ENCODE measurements at places on chromosomes 11 and 22.

DNA sequence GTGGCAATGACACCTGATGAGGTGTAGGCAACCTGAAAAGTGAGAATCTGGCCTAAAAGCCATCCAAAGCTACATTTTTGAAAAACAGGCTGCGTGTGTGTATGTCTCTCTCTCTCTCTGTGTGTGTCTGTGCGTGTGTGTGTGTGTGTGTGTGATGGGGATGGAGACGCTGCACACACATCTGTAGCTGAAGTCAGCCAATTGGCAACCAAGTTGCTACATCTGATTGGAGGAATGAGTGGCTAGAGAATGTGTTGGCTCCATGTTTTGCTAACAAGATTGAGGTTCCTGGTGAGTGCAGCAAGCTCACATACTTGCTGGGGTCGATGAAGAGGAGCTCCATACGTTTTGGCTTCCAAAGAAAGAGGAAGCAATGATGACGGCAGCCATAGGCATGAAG lies 311.4 kb upstream of the NCAM1 start:
- no peaks in the 10 kb centered on the region for H3K27me3 ChIP-seq
- H3K4me1 ChIP-seq: 0 out of 2 replicates have a peak, but pooled peaks cover 2% of the 10 kb centered on the region
- H3K36me3 ChIP-seq: no peaks in the 10 kb centered on the region

GRCh38 chr11:69635195-69635594 lies 5.8 kb upstream of the CCND1 start:
- DNase-seq: no peak
- no peaks in the 10 kb centered on the region for H3K27me3 ChIP-seq
- peaks cover 4% of the 10 kb centered on the region for H3K4me1 ChIP-seq
- no peak overlapping the region for H3K4me3 ChIP-seq
- no peak overlapping the region for H3K27ac ChIP-seq
- H3K36me3 ChIP-seq: no peaks in the 10 kb centered on the region

DNA sequence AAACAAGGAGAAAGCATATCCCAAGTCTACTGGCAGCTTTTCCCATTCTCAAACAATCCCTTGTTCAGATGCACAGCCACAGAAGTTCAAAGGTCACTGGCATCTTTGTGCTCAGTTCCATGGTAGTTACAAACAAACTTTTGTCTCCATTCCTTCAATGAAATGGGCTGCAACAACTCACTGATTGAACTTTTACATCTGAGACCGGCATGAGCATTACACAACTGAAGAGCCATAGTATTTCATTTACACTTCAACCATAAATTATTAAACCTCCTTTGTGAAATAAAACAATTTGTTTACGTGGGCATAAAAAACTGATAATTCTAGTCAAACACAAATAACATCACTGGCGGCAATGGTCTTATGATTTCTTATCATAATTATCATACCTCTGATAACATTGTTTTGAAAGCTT lies 67.8 kb upstream of the ARHGAP32 start:
- no peak for DNase-seq
- no peaks in the 10 kb centered on the region for H3K27me3 ChIP-seq
- H3K4me3 ChIP-seq: no peak overlapping the region
- H3K4me1 ChIP-seq: no peaks in the 10 kb centered on the region

- no peak overlapping the region for H3K4me3 ChIP-seq
- H3K4me1 ChIP-seq: no peaks in the 10 kb centered on the region
- no peaks in the 10 kb centered on the region for H3K27me3 ChIP-seq
- no peak for DNase-seq
- H3K27ac ChIP-seq: no peak overlapping the region
- H3K36me3 ChIP-seq: no peaks in the 10 kb centered on the region
Observed at GRCh38 chr11:47358731-47359051, 6.2 kb upstream of the MYBPC3 start.

- no peak overlapping the region for H3K4me3 ChIP-seq
- DNase-seq: no peak
- H3K36me3 ChIP-seq: no peaks in the 10 kb centered on the region
- H3K27ac ChIP-seq: no peak overlapping the region
- H3K27me3 ChIP-seq: no peaks in the 10 kb centered on the region
- H3K4me1 ChIP-seq: no peaks in the 10 kb centered on the region
Observed at GRCh38 chr11:127059286-127059685, 58.7 kb upstream of the KIRREL3 start.

GRCh38 chr11:10327254-10327653 lies 22.4 kb downstream of the ADM start:
- H3K4me1 ChIP-seq: peaks cover 1% of the 10 kb centered on the region
- no peak overlapping the region for H3K27ac ChIP-seq
- H3K4me3 ChIP-seq: no peak overlapping the region
- no peaks in the 10 kb centered on the region for H3K36me3 ChIP-seq

DNA sequence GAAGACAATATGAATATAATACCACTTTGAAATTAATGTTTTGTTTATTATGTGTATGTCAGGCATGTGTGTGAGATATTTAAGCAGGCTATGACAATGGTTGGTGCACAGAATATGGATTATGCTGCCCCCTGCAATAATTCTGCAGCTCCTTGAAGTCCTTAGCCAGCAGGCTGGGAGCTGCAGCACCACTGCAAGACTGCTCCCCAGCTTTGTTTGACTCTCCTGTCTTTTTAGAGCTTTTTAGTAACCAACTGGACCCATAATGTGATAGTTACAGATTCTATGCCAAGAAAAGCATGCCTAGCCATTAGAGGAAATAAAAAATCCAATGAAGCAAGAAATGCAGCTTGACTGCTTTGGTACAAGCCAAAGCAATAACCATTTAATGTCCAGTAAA lies 535.1 kb downstream of the TMEM135 start:
- H3K4me1 ChIP-seq: no peaks in the 10 kb centered on the region
- DNase-seq: no peak
- no peaks in the 10 kb centered on the region for H3K36me3 ChIP-seq
- no peak overlapping the region for H3K4me3 ChIP-seq

DNA sequence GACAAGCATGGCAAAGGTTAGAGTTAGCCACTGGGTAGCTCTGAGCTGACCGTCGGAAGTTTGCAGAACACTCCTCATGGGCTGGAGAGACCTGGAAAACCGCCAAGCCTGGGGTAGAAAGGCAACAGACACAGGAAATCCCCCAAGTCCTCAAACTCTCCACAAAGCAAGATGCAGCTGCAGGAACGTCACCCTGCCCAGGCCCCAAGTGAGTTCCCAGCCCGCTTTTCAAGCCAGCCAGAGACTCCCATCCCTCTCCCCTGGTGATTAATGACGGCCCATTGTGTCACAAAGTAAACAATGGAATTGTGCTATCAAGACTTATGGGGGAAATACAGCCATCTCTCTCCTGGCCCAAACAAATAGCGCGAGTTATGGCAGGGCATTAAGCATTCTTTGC lies 633.0 kb downstream of the TBC1D22A start:
- no peak overlapping the region for H3K4me3 ChIP-seq
- H3K36me3 ChIP-seq: no peaks in the 10 kb centered on the region

GRCh38 chr11:61775606-61776554 lies 16.5 kb downstream of the TMEM258 start:
- no peaks in the 10 kb centered on the region for H3K27me3 ChIP-seq
- no peak overlapping the region for H3K27ac ChIP-seq

- no peaks in the 10 kb centered on the region for H3K36me3 ChIP-seq
- no peak overlapping the region for H3K4me3 ChIP-seq
- H3K27ac ChIP-seq: no peak overlapping the region
- H3K27me3 ChIP-seq: no peaks in the 10 kb centered on the region
- no peaks in the 10 kb centered on the region for H3K4me1 ChIP-seq
Observed at GRCh38 chr22:47129902-47130635, 367.6 kb downstream of the TBC1D22A start.

- no peaks in the 10 kb centered on the region for H3K4me1 ChIP-seq
- H3K36me3 ChIP-seq: no peaks in the 10 kb centered on the region
- H3K27me3 ChIP-seq: no peaks in the 10 kb centered on the region
- no peak overlapping the region for H3K27ac ChIP-seq
- no peak overlapping the region for H3K4me3 ChIP-seq
Observed at GRCh38 chr11:119919656-119920055, 190.7 kb upstream of the NECTIN1 start.

GRCh38 chr11:84780689-84781293 lies 846.4 kb downstream of the DLG2 start:
- no peaks in the 10 kb centered on the region for H3K4me1 ChIP-seq
- no peak for DNase-seq
- H3K36me3 ChIP-seq: no peaks in the 10 kb centered on the region
- no peaks in the 10 kb centered on the region for H3K27me3 ChIP-seq
- no peak overlapping the region for H3K4me3 ChIP-seq

DNA sequence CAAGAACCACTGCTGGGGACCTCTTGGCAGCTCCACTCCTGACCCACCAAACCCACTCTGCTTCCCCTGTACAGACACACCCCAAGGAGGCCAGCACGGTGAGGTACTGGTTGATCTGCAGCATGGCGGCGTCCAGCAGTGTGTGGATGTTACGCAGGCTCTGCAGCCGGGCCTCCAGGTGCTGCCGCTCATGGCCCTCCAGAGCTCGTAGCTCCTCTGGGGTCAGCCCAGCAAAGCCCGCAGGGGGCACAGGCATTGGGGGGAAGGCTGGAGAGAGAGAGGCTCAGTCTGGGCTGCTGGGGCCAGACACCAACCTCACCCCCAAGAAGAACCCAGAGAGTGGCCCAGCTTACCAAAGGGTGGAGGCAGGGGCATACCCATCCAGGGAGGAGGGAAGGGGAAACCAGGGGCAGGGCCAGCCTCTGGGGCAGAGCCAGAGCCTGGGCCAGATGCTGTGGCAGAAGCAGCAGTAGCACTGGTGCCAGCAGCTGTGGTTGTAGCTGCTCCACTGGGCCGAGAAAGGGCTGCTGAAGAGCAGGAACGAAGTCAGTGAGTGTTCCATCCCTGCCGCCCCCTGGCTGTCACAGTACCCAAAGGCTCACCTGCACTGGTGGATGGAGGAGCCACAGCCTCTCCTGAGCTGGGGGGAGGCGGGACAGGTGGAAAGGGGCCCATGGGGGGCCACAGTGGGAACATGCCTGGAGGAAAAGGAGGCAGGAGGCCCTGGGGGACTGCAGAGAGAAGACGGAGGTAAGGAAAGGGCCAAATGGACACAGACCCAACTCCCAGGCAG lies 4.5 kb downstream of the SYVN1 start:
- H3K4me1 ChIP-seq: peaks cover 2% of the 10 kb centered on the region
- no peak overlapping the region for H3K27ac ChIP-seq
- H3K27me3 ChIP-seq: no peaks in the 10 kb centered on the region
- no peak for DNase-seq
- H3K36me3 ChIP-seq: peaks cover 47% of the 10 kb centered on the region
- H3K4me3 ChIP-seq: no peak overlapping the region

DNA sequence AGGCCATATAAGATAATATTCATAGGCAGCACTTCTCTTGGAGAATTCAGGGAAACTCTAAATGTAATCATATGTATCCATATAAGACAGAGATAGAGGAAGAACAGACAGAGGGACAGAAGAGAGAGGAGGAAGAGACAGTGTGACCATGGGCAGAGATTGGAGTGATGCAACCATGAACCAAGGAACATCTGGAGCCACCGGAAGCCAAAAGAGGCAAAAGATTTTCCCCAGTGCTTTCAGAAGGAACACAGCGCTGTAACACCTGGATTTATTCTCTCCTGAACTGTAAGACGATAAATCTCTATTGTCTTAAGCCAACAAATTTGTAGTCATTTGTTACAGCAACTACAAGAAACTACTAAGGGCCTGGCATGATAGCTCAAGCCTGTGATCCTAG lies 57.7 kb downstream of the GAB2 start:
- DNase-seq: no peak
- no peak overlapping the region for H3K27ac ChIP-seq
- no peaks in the 10 kb centered on the region for H3K4me1 ChIP-seq

DNA sequence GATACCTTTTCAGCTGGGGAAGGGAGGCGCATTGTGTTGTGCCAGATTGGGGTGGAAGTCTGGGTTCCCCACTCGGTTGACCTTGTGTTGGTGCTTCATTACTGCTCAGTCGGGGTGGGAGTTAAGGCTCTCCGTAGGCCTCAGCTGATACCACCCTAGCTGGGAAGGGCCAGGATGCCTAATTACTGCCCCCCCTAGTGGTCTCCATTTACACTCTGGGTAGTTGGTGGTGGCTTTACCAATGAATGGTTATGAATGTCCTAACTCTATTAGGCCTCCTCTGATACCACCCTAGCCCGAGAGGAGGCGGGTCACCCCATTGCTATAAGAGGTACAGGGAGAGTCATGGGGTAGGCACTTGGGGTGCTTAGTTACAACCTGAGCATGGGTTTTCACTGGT lies 27.5 kb upstream of the HIKESHI start:
- no peaks in the 10 kb centered on the region for H3K27me3 ChIP-seq
- H3K4me3 ChIP-seq: no peak overlapping the region
- H3K36me3 ChIP-seq: no peaks in the 10 kb centered on the region
- H3K27ac ChIP-seq: no peak overlapping the region

DNA sequence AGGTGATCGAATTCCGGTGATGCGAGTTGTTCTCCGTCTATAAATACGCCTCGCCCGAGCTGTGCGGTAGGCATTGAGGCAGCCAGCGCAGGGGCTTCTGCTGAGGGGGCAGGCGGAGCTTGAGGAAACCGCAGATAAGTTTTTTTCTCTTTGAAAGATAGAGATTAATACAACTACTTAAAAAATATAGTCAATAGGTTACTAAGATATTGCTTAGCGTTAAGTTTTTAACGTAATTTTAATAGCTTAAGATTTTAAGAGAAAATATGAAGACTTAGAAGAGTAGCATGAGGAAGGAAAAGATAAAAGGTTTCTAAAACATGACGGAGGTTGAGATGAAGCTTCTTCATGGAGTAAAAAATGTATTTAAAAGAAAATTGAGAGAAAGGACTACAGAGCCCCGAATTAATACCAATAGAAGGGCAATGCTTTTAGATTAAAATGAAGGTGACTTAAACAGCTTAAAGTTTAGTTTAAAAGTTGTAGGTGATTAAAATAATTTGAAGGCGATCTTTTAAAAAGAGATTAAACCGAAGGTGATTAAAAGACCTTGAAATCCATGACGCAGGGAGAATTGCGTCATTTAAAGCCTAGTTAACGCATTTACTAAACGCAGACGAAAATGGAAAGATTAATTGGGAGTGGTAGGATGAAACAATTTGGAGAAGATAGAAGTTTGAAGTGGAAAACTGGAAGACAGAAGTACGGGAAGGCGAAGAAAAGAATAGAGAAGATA lies at the start of gene MALAT1:
TSS of gene MALAT1 (plus strand) at position 69 of the 736 bp plus-strand sequence.
- no peaks in the 10 kb centered on the region for H3K27me3 ChIP-seq
- H3K4me1 ChIP-seq: peaks cover 1% of the 10 kb centered on the region
- no peak within 1 kb of the TSS for H3K27ac ChIP-seq
- DNase-seq: no peak
- H3K4me3 ChIP-seq: peak within 1 kb of the TSS; percentile 90

- no peaks in the 10 kb centered on the region for H3K4me1 ChIP-seq
- no peaks in the 10 kb centered on the region for H3K36me3 ChIP-seq
- no peak overlapping the region for H3K4me3 ChIP-seq
- no peak for DNase-seq
- no peaks in the 10 kb centered on the region for H3K27me3 ChIP-seq
- H3K27ac ChIP-seq: no peak overlapping the region
Observed at GRCh38 chr11:60791153-60791933, 6.2 kb downstream of the MS4A10 start.

- H3K4me3 ChIP-seq: no peak overlapping the region
- no peaks in the 10 kb centered on the region for H3K36me3 ChIP-seq
- DNase-seq: no peak
Observed at GRCh38 chr11:82995754-82996398, 75.8 kb downstream of the RAB30 start.

DNA sequence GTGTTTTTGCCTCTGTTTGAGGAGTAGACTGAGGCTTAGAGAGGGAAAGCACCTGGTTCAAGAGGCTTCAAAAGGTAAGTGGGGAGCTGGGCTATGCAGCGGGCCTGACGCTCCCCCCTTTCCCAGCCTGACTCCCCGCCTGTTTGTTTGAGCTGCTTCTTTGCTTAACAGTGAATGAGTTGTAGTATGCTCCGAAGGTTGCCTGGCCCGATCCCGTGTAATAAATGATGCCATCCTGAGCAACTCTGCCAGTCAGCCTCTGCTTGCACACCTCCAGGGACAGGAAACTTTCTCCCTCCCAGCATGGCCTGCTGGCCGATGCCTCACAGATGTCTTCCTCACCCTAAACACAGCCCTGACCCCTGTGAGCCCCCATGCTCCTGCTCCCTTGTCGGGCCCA lies 45.5 kb upstream of the TTLL12 start:
- H3K27ac ChIP-seq: no peak overlapping the region
- H3K4me1 ChIP-seq: 0 out of 2 replicates have a peak, but pooled peaks cover 4% of the 10 kb centered on the region
- no peaks in the 10 kb centered on the region for H3K27me3 ChIP-seq
- no peak for DNase-seq
- H3K4me3 ChIP-seq: no peak overlapping the region
